ENCODE measurements at places on chromosomes 3 and 15.

DNA sequence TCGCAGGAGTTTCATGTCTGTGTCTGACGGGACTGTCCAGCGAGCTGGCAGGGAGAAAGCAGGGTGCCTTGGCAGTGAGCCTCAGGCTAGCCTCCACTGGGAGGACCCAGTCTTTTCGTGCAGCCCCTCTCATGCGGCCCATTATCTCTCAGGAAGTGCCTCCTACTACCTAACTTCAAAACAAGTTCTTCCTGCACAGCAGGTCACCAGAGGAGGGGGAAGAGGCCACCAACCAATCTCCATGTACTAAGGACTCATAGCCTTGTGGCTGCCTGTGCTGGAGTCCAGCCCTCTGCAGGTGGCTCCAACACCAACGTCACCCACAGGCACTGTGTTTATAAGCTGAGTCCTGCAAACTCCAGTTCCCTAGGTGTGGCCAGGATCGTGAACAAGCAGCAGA, 4.8 kb downstream of the VIPR1 start:
- DNase-seq, result no peak

- DNase-seq, result no peak
These were observed 149.1 kb upstream of the SPRED1 start for GRCh38 chr15:38103564-38103963.

- DNase-seq, result no peak
These were observed 41.6 kb upstream of the AP3B2 start for GRCh38 chr15:82751308-82751707.

- no peak for DNase-seq
These were observed 143.2 kb upstream of the UMPS start for GRCh38 chr3:124587053-124587408.

DNA sequence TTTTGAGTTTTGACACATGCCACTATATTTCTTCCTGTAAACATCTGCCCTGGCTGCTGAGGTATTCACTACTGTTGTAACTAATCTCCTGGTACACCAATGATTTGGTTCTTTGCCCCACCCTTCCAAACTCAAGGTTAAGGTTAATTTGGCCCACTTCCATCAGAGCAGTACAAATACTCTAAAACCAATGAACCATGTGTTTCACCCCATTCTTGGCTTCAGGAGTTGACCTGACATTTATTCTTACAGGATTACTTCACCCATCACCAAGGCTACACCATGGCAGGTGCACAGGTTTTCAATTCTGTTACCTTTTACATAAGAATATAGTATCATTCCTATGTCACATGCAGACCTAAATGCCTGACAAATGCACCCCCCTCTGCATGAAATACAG, 1179.9 kb downstream of the ZPLD1 start:
- DNase-seq, result no peak

GRCh38 chr3:169305460-169305859, 358.1 kb downstream of the MECOM start:
- DNase-seq, result peak; percentile 10

GRCh38 chr3:109026821-109027220, 73.1 kb upstream of the GUCA1C start:
- no peak for DNase-seq

DNA sequence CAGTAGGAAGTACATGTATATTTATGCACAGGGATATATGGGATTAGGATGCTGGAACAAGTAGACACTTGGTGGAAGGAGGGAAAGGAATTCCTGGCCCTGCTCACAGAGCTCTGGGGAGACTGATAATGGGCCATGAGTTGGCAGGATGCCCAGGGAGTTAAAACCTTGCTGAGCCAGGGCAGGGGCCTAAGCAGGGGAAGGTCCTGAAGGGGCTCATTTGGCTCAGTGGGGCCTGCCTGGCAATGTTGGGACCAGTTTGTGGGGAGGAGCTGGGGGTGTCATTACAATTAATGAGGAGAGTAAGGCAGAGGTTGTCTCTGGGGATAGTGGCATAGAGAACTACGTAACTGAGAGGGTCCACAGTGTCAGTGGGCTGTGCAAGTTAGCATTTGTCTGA, 124.2 kb upstream of the ADPGK start:
- DNase-seq, result no peak

DNA sequence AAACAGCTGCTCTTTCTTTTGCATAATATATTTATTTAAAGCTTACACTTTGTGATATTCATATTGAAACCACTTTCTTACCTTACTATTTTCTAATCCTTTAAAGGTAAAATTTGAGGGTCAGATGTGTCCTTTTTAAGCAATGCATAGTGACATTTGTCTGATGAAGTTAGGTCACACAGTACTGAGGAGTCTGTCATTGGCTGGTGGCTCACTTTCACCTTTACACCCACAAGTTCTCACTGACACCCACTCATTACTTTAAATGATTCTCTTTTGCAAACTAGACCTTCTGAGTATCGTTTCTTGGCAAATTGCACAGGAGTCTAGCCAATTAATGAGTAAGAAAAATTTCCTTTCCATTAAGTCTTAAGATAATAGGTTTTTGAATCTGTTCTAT, 758.3 kb upstream of the ARPP21 start:
- no peak for DNase-seq

DNA sequence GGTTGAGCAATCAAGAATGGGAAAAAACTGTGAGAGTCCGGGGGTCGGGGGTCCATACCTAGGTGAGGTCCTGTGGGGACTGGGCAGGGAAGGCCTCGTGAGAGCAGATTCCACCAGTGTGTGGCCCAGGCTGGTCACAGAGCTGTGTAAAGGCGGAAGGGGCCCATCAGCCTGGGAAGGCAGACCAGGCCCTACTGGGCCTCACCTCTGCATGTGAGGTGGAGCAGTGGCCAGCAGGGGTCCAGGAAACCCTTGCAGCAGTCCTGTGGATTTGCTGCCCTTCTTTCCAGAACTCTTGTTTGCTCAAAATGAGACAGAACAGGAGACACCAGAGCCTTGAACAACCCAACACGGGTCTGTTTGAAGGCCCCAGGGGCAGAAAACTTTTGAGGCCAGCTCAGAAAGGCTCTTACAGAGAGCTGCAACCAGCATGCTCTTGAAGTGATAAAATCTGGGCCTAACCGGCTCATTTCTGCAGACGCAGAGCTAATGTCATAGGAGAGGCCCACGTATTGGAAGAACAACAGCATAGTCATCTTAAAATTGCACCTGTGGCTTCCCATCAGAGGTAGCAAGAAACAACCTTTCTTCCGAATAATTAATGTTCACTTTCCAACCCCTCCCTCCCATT, 30.3 kb upstream of the HHATL start:
- DNase-seq, result no peak

GRCh38 chr3:173639098-173639497, 241.6 kb downstream of the NLGN1 start:
- no peak for DNase-seq

- DNase-seq, result no peak
These were observed 18.2 kb downstream of the IDH3A start for GRCh38 chr15:78167227-78167888.

DNA sequence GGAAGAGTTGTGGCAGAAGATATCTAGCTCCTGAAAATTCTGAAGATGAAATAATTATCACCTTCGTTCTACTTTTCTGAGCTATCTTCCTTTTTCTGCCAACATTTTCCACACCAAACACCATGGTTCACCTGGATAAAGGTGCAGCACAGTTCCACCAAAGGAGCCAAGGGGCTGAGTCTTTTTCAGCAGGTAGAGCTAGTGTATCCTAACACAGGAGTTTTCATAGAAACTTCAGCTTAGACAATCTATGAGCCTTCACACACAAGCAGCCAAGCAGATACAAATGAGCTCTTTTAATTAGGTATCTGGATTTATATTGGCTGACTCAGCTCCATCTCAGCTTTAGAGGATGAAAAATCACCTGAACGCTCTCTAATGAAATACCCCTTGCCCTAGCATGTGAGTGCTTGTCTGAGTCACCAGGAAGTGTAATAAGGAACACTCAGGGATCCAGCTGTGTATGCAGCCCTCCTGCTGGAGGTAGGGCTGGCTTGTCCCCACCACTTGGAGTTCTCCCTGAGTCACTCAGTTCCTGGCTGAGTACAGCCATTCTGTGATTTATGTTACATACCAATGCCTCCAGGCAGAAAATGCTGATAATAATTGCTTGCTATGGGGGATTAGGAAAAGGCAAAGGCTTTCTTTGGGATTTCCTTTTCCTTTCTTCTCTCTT, 385.7 kb downstream of the LSAMP start:
- no peak for DNase-seq

GRCh38 chr15:85403745-85404144, 23.3 kb downstream of the AKAP13 start:
- no peak for DNase-seq

- DNase-seq, result no peak
These were observed 86.2 kb downstream of the DHX30 start for GRCh38 chr3:47888986-47889757.

GRCh38 chr3:156768390-156768789, 57.8 kb upstream of the LEKR1 start:
- no peak for DNase-seq

DNA sequence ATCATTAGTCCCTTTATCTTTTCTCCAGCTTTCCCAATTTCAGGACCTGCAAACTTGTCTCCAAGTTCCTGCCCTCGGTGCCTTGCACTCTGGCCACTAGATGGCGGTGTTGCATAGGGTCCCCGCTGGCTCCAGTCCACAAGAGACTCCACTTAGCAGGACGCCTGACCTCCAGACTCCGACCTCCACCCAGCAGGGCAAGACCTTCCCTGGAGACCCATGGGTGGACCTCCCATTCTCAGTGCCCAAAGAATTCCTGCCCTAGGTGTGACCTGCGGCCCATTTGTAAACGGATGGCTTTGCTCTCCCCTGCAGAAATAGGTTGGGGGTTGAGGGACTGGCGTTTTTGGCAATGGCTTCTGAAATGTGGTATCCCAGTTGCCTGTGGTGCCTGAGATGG, 82.6 kb downstream of the LSM3 start:
- DNase-seq, result no peak

GRCh38 chr15:66966256-66966655, 99.1 kb upstream of the SMAD3 start:
- DNase-seq, result no peak

- no peak for DNase-seq
These were observed 1278.5 kb downstream of the NSUN3 start for GRCh38 chr3:95341314-95341713.

GRCh38 chr3:41629986-41630385, 331.9 kb downstream of the ULK4 start:
- no peak for DNase-seq

- no peak for DNase-seq
These were observed 19.1 kb downstream of the IREB2 start for GRCh38 chr15:78457101-78457500.

DNA sequence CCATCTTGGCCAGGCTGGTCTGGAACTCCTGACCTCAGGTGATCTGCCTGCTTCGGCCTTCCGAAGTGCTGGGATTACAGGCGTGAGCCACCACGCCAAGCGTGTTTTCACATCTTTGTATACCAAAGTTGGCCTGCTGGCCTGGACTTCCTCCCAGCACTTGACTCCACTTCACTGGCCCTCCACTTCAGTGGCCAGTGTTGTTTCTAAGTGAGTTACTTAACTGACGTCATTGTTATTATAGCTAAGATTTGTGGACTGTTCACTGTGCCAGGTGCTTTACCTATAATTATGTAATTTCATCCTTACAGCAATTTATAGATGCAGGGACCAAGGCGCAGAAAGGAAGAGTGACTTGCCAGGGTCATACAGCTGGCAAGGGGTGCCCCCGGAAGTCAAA, 52.0 kb downstream of the HRH1 start:
- DNase-seq, result no peak

DNA sequence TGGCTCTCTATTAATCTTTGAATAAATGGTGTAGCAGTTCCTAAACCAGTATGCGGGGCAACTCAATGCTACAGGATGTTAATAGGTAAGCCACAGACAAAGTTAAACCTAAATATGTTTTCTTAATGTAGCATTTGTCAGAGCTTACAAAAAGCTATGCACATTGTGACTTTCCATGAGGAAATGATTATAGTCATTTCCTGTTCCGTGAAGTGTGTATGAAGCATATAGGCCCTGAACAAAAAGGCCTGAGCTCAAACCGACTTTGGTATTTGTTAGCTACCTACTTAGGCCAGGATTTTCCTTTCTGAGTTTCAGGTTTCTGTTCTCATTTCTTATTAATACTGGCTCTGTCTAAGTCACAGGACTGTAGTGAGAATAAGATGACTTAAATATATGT, 14.2 kb downstream of the ZNF80 start:
- no peak for DNase-seq

DNA sequence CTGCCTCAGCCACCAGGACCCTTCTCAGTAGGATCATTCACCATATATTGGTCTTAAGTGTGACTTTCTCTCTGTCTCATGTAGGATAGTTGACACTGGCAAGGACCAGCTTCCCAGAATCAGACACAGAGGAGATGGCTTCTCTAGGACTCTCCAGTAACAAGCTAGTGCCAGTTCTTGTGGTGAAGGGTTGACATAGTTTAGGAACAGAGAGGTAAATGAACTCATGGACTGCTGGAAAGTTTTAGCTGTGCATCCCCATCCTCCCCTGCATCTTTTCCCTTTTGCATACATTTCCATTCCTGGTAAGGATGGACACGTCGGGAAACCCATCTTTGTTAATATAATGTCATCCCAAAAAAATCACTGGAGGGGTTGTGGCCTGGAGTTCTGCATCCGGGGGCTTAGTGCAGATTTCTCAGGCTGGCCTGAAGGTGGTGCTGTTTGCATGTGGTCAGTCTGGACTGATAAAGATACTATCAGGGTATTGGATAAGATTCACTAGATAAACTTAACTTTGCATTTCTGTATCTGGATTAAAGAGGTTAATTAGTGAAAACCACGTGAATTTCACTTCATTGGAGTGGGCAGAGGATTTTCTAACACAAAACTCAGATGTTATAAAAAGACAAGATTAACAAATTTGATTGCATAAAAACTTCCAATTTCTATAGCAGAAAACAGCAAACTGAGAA, 110.8 kb downstream of the TBC1D2B start:
- no peak for DNase-seq

DNA sequence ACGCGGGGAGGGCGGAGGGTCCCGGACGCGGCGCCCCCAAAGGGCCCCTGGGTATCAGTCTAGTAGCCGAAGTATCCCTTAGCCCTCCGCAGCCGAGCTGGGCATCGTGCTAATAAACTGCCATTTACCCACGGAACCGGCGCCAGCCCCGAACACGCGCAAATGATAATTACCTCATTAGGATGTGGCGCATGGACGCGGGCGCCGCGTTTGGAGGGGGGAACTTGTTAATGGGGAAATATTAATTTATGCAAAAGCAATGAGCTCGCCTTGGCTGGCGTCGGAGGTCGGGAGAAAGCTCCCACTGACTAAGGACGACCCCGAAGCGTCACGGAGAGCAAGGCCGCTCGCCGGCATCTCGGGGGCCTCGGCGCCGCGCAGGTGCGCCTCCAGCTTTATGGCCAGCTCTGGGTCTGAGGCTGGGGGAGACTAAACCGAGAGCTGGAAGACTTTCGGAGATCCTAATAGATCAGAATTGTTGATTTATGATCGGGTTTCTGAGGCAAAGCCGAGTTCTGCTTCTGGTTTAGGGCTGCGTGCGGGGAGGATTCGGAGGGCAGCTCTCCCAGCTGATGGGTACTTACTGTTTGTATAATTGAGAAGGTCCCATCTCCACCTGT, 474 bp upstream of the FEZF2 start:
- DNase-seq, result no peak

GRCh38 chr3:53375019-53375418, 27.7 kb upstream of the DCP1A start:
- DNase-seq, result peak; percentile 18

GRCh38 chr3:14863333-14864100, 44.8 kb downstream of the FGD5 start:
- no peak for DNase-seq
